ENCODE measurements at places on chromosomes 1 and 21. TPM values are rescaled to one million over a fixed set of nuclear protein-coding genes. Genes with fewer than 3 reads are reported as not detected.

DNA sequence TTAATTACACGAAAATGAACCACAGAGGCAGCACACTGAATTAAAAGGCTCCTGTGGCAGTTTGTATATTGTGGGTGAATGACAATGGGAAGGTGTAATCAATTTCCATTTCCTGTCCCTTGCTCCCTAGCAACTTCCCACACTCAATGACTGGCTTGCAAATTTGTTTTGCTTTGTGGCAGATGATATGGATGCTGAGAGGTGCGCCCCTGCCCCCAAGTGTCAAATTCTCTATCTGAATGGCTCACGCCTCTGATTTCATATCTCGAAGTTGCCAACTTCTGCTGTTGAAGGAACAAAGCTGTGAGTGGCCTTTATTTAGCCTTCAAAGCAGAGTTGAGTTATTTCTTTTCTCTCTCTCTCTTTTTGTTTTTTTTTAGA lies 86.0 kb downstream of the FOXD2 start:
- DNase-seq = no peak

GRCh38 chr1:100718581-100718980 lies 961 bp upstream of the VCAM1 start:
- no peak for DNase-seq

DNA sequence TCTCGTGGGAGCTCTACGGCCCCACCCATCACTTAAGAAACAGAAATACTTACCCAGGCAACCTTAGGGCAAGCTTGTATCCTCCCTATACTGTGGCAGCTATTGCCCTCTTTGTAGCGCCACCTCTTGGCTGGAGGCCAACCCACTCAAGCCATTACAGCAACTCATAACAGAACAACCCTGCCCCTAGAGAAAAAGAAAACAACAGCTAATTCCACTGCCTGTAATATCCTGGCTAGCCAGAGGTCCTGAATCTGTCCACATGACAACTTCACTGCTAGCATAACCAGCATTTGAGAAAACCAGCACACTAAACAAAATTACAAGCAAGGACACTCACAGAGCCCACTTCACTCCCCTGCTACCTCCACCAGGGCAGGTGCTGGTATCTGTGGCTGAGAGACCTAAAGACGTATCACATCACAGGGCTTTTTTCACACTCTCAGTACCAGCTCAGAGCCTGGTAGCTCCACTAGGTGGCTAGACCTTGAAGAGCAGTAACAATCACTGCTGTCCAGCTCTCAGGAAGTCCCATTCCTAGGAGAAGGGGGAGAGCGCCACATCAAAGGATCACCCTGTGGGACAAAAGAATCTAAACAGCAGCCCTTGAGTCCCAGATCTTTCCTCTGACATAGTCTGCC lies 14.5 kb upstream of the MX1 start:
- DNase-seq = no peak

GRCh38 chr1:7229696-7230631 lies 444.7 kb downstream of the CAMTA1 start:
- no peak for DNase-seq

- no peak for DNase-seq
These were observed at the start of gene NCF2 for GRCh38 chr1:183590244-183591191. TSS of gene NCF2 (minus strand) at chr1:183590459. CDS start at chr1:183590329, 130 bp downstream.

DNA sequence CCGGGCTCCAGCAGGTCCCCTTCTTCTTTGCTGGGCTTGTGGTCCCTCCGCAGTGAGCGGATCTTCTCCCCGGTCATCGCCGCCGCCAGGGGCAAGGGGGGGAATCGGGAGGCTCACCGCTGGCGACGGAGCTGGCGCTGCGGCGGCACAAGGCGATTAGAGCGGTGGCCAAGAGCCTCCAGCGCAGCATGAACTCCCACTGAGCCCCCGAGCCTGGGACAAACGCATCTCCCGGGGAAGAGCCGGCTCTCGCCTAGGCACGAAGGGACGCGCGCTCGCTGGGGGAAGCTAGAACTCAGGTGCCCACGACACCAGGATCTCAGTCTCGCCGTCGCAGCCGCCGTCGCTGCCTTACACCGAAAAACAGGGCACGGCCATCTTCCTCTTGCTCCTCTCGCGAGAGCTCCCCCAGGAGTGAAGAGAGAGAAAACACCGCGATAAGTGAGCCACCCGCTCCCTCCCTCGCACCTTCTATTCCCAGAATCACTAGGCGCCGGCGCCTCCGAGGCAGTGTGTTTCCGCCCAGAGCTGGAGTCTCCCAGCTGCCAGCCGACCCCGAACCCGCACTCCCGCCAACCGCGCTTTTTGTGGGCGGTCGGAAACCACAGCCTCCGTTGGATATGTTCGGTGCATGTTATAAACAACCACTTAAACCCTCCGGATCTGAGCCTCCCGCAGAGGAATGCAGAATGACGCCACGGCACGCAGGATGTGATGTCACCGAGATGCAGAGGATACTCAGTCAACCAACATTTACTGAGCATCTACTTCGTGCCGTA lies at the start of gene ANKRD13C:
ANKRD13C (minus strand) TSS at position 391 of the 779 bp plus-strand sequence; CDS start at position 77, 314 bp downstream.
- peak; percentile 84 for DNase-seq

- DNase-seq = no peak
These were observed 2.2 kb downstream of the CRYBG2 start for GRCh38 chr1:26351590-26352337.

- no peak for DNase-seq
These were observed 5.3 kb downstream of the DENND2D start for GRCh38 chr1:111195002-111195684.

- DNase-seq = no peak
These were observed 28.6 kb downstream of the EBNA1BP2 start for GRCh38 chr1:43143441-43143888.

GRCh38 chr1:230423261-230423660 lies 2.9 kb downstream of the PGBD5 start:
- no peak for DNase-seq

DNA sequence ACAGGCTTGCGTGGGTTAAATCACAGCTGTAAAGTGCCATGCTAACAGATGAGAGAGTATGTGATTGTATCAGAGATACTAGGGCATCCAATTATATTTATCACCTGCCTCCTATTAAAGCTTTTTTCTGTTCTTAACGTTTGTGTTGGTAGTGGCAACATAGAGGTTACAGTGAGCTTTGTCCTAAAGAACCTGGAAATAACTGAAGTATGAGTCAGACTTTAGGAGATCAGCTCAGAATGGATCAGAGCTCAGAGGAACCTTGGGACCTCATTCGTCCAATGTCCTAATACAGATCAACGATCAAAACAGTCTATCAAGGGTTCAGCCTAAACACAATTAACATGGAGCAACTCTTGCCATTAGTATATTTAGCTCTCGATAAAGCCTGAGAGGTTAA lies 81.0 kb downstream of the RGS7 start:
- no peak for DNase-seq

GRCh38 chr1:214416417-214416816 lies 135.0 kb downstream of the PTPN14 start:
- DNase-seq = no peak

- no peak for DNase-seq
These were observed 467.5 kb downstream of the SMYD3 start for GRCh38 chr1:246039584-246039983.

- DNase-seq = no peak
These were observed 3.4 kb upstream of the LAMC1 start for GRCh38 chr1:183019860-183020259.

DNA sequence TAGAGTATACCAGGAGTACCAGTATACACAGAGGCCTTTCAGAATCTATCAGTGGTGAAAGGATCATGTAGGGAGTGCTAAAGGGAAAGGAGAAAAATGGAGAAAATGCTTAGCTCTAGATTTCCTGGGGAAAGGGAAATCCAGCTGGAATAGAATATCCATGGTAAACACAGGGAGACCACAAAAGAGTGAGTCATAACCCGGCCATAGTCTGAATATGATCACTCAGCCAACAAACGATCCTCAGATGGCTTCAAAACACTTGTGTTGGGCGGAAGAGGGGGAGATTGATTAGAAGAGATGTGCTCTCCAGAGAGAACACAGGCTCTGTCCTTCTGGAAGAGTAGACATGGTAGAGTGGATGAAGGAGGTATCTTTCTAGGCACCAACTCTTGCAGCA lies 180.6 kb downstream of the PAPPA2 start:
- no peak for DNase-seq

DNA sequence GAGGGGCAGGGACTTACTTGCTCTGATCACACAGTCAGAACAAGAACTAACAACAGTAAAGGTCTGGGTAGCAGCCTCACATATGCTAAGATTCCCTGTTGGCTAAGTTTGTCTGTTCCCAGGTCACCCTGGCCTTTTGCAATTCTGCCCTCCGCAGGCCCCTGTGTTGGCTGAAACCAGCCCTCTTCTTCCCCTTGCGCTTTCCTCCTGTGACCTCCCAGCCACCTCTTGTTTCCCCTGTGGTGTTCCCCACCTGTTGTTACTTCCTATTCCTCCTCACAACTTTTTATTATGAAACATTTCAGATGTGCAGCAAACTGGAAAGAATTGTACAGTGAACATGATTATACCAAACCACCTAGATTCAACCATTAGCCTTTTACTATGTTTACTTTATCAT lies 23.4 kb downstream of the MAPKAPK2 start:
- no peak for DNase-seq

DNA sequence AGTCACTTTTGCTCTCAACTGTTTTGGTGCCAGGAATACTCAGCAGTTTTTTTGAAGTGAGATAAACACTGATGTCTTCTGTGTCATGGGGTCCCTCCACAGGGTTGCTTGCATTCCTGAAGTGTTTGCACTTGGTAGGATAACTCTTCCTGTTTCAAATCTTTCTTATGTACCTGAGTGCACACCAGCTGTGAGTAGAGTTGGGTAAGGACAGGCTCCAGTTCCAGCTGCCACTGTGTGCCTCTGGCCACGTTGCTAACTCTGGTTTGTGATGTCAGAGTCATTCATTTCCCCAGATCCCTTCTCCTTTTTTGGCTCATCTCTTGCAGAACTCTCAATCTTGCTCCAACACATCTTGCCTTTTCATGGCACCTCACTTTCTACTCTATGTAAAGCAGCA lies 356.3 kb upstream of the B3GALT2 start:
- no peak for DNase-seq

DNA sequence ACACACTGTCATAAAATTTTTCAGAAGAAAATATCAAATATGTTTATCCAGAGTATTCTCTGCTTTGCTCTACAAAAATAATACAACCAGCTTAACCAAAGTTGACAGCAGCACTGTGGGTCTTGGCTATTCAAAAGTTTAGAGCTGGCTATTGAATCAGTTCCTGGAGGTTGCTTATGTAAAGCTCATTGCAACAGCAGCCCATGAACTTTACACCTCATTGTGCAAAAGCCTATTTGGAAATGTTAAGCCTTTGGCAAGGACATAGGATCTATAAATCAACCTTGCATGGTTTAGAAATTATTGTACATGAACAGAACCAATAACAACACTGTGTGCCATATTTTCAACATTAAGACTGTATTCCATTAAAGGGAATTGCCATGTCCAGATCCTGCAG lies 714.9 kb downstream of the ADGRL2 start:
- no peak for DNase-seq

The CACNA1S gene
- 0.05 TPM for total RNA-seq

The HAO2 gene
- 0.27 TPM for total RNA-seq

The ZNF362 gene
- total RNA-seq = 113 TPM

The MROH9 gene
- not detected for total RNA-seq

The HORMAD1 gene
- total RNA-seq = not detected

The CROCC gene
- 81.3 TPM for total RNA-seq

The KRTAP19-1 gene
- total RNA-seq = not detected

The OVAAL gene
- total RNA-seq = not detected

The SERINC2 gene
- total RNA-seq = 45.4 TPM

Data from mesothelial cell of epicardium (in vitro differentiated cells).